ENCODE measurements at places on chromosomes 2 and 18.

DNA sequence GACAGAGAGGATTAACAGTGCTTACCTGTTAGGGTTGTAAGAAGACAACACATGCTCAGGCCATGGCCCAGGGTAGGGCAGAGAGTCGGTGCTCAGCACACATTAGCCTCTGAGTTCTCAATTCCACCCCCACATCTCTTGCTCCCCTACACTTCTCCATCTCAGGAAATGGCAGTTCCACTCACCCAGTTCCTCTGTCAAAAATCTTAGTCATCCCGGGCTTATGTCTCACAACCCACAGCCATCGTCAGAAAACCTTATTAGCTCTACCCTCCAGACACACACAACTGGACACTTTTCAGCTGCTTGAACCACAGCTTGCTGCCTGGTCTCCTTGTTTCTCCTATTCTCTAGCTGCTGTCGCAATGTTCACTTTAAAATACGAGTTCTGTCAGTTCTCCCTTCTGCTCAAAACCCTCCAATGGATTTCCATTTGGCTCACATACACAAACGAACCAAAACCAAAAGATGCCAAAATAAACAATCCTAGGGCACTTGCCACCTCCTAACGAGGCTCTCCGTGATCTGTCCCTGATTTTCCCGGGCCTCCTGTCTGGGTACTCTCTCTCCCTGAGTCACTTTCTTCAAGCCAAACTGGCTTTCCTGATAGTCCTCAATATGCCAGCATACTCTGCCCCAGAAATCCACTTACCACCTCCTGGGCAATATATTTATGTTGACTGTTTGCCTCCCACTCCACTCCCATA, 89.7 kb downstream of the KCTD1 start:
- no peak for DNase-seq

DNA sequence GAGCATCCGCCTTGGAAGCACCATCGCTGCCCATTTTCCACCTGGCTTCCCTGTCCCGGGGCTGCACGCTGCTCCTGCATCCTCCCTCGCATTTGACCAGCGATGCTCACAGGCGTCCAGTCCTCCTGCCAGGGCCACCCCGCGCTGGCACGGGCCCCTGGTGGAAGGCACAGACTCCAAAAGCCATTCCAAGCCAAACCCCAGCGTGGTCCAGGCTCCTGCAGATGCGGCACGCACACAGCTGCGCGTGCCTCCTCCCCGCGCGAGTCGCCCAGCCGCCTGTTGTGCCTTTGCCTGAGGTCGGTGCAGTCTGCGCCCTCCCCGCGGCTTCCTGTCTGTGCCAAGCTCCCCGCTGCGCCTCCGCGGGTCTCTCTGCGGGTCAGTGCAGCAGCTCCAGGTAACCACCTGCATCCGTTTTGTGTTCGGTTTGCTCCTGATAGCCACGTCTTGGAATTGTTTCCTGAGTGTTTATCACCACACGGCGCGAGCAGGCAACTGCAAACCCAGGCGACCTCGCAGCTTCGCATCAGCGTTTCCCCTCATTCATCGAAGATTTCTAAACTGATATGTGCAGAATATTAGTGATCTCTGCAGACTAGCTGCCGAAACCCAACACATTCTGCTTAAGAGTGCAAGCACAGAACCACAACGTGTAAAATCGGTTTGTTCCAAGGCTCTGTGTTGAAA, 65.2 kb upstream of the SALL3 start:
- DNase-seq, result no peak

DNA sequence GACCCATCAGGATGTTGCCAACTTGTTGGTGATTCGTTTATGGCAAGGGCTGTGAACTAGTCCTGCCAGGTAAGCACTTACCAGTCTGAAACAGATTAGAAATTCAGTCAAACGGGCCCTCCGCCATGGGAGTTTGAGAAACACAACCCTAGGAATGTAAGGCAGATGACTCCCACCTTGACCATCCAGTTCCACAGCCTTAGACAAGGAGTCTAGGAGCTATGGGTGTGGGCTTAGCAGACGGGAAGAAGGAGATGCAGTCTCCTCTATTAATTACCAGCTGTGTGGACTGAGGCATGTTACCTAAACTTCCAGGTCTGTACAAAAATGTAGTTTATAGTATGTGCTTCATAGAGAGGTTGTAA, 319.4 kb upstream of the NCKAP5 start:
- no peak for DNase-seq

GRCh38 chr18:77948567-77948966, 698.9 kb downstream of the GALR1 start:
- DNase-seq, result no peak

- DNase-seq, result no peak
Observed at GRCh38 chr2:97660775-97661389, 3.0 kb downstream of the ACTR1B start.

GRCh38 chr2:80030135-80030534, 274.4 kb downstream of the LRRTM1 start:
- no peak for DNase-seq

DNA sequence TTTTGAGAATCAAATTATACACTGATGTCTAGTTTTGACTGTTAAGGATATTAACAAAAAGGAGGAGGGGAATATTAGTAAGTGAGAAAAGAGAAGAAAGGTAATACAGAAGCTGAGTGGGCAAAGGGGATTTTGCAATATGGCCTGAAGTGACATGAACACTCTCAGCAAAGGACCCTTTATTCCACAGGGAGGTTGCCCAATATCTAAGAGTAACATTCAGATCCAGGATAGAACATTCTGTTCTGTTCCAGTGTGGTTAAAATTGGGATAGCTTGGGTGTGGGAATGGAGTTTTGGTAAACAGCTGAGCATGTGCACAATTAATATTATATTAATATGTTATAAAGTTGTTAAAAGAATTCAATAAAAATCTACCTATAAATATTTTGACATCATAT, 120.1 kb downstream of the ZNF385B start:
- DNase-seq, result no peak

- DNase-seq, result no peak
Observed at GRCh38 chr18:42261731-42262130, 306.7 kb downstream of the PIK3C3 start.

GRCh38 chr18:22650247-22650646, 232.5 kb upstream of the CTAGE1 start:
- DNase-seq, result no peak

DNA sequence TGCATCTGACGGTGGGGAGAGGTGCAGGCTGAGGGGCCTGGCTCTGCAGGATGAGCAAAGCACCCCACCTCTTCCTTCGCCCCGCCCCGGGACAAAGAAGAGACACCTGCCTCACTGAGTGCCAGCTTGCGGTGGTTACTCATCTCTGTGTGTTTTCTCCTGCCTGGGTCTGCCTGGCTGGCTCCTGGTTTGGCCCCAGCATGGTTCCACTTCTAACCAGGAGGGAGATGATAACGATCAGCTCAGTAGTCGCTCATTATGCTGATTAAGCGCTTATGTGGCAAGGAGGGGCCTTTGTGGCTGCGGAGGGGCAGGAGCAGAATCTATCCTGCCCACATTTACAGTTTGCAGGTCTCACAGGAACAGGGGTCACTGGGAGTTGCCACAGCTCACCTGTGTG, 68.7 kb upstream of the EDAR start:
- no peak for DNase-seq

GRCh38 chr18:7859122-7859521, 292.0 kb downstream of the PTPRM start:
- DNase-seq, result no peak

DNA sequence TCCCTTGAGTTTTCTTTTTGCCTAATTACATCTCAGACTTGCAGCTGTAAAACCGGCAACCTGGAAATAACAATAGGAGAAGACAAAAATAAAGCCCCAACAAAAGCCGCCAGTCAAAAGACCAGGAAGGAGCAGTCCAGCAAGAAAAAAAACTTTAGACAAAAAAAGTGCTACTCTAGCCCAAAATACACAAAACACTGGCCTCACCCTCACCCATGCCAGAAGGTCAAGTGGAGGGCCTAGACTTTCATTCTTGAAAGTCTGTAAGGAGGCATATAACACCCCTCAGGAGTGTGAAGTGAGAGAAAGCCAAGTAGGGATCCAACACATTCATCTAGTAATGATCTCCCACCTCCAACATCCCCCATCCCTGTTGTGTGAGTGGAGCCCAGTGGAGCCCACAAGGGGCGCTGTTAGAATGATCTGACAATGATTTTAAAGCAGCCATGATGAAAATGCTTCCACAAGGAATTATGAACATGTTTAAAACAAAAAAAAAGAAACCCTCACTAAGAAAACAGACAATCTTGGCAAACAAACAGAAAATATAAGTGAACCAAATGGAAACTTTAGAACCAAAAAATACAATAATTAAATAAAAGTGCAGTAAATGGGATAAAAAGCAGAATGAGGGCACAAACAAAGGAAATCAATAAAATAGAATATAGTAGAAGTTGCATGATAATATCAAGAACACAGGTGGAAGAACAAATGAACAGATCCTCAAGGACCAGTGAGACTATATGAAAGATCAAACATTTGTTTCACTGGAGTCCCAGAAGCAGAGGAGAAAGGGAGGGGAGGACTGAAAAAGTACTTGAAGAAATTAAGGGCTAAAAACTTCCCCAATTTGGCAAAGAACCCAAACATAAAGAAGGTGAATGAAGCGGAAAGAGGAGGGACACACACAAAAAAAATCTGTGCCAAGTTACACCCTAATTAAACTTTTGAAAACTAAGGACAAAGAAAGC, 23.9 kb downstream of the SESTD1 start:
- DNase-seq, result no peak

- DNase-seq, result no peak
Observed at GRCh38 chr2:189485146-189485545, 43.9 kb downstream of the WDR75 start.

DNA sequence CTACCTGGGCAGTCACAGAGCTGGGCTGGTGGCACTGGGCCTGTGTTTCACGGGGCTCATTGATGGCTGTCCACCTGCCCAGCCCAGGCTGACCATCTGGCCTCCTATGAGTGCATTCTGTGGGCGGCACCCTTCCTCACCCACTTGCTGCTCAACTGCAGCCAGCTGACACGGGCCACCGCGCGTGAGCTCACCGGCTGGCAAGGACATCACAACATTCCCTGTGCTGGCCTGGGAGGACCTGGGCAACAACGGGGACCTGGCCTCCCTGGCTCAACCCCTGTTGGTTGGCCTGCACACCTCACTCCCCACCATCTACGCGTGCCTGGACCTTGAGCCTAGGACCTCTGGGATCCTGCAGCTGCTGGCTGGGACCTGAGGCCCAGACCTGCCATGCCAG, 98.2 kb upstream of the DTNA start:
- DNase-seq, result no peak

- DNase-seq, result no peak
Observed at GRCh38 chr2:201148434-201148990, 32.5 kb downstream of the CFLAR start.

DNA sequence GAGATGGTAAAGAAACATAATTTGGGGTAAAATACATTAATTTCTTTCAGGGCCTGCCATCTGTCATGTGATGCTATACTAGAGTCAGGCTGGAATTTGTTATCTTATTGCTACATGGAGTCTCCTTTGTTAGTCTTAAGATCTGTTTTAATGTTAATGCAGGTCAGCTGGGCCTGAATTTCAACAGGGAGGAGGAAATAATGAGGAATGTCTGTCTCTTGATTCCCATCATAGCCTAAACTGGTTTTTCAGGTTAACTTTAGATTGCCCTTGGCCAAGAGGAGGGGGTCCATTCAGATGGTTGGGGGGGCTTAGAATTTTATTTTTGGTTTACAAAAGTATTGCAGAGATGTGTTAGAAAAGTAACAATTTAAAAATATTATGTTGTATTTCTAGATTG, 19.0 kb upstream of the FEZ2 start:
- no peak for DNase-seq

DNA sequence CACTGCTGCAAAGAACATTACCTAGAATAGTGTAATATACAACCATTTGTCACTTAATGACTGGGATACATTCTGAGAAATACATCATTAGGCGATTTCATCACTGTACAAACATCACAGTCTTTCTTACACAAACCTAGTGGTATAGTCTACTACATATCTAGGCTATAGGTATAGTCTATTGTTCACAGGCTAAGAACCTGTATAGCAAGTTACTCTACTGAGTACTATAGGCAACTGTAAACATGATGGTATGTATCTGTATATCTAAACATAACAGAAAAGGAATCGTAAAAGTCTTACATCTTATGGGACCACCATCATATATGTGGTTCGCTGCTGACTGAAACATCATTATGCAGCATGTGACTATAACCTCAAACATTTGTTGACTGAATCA, 21.4 kb downstream of the SP3 start:
- no peak for DNase-seq

DNA sequence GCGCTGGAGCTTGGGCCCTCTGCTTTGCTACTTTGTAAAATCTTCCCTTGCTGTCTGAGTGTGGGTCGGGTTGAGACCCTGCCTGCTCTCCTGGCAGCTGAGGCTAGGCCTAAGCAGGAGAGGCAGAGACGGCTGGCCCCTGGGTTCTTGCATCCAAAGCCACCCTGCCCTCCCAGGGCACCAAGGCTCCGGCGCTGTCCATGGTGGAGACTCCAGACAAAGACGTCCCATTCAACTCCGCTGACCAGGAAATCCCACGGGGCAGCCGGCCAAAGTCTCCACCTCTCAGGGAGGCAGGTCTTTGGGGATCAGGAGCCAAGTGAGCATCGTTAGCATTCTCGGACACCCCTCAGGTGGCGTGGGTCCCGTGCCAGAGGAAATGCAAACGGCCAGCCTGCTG, 2.6 kb upstream of the PRLH start:
- no peak for DNase-seq
